ENCODE measurements at places on chromosomes 3 and 15.

DNA sequence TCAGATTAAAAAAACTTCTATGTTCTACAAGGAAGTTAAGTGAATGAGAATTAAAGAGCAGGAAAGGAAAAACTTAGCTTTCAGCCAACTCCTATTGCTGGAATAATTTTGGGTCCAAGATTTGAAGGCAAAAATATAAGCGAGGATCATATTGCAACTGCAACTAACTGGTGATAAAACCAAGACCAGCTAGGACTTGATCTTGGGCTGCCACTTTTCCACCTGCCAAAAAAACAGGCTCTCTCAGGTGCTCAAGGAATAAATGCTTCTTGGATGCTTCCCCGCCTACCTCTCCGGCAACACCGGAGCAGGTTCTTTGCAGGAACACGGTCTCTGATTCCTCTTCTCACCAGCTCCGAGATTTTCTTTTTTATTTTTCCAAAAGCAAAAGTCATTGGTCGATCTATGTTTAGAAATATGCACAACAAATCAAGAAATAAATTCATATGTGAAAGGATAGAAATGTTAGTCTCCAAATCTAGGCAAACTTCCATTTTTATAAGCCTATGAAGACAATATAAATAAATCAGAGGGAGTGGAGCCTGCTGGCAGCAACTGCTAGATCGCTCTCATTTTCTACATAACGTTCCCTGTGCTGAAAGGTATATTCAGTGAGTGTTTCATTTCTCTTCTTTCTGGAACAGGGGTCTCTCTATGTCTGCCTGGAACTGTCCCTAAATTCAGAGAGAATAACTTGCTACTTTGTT lies 241.9 kb downstream of the NTRK3 start:
- DNase-seq, result no peak

DNA sequence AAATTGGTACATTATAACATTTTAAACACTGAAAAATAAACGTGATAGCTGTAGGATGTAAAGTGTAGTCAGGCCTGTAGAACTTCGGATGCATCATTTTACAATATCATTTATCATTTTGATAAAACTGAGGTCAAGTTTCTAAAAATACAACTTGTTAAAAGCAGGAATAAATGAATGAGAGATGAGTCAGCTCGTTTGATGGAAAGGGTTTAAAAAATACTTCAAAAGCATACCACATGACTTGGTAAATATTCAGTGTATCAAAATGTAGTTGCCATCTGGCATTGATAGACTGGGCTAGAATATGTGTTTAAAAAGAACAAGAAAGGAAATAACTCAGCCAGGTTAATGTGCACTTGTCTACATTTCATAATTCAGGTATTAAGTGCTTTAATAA lies 357.0 kb downstream of the TIGIT start:
- DNase-seq, result peak; percentile 31

- DNase-seq, result peak; percentile 62
Measured at GRCh38 chr15:67878712-67879206, 38.9 kb upstream of the RNU6-1 start.

DNA sequence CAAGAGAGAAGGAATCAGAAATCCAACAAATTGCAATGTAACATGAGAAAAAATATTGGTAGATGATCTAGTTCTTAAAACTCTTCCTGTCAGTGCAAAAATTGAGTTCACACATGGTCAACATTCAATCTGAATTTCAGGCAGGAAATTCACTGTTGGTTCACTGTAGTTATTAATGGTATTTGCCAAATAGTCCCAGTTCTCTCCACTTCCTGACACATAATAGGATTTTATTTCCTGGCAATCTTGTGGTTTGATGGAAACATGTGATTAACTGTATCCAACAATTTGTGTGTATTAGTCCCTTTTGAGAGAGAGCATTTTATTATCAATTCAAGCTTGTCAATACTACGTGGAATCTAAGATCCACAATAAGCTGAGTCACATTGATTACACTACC lies 1103.1 kb downstream of the ROBO2 start:
- no peak for DNase-seq

DNA sequence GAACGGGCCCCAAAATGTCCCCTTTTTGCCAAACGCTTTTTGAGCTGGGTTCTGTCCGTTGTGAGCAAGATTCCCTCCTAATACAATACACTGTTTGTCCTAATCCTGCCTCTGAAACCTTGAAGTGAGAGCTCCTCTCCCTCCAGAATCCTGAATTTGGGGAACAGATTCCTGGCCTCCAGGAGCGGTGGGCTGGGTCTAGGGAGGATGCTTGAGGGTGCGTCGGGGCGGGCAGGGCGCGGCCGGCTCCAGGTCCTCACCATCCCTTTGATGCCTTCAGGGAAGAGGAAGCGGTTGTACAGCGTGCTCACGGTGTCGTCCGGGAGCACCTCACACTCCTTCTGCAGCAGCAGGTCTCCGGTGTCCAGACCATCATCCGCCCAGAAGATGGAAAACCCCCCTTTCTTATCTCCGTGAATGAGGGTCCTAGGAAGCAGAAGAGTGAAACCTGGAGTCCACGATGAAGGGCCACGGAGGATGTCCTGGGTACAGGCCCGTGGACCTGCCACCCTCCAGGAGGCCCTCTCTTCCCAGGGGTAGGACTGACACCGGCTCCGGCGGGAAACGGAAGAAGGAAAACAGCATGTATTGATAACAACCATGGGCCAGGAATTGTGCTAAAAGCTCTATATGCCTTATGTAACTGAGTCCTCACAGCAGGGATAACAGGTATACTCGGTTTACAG lies 23.2 kb downstream of the ALDH1L1 start:
- peak; percentile 26 for DNase-seq

DNA sequence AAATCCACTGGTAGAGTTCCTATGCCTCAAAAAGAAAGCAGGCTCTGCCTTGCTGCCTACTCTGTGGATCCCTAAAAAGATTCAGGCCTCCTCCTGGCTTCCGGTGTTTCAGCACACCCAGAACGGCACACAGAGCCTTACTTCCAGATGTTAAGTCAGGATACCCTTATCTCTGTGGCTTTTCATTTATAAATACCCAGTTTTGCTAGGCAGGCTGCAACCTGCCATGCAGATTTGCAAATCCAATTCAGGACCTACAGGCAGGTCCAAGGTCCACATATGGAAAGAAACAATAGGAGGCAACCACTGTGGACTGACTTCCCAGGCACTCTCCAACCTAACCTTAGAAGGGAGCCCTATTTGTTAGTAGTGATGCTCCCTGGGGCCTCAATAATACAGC lies 30.7 kb downstream of the EFL1 start:
- DNase-seq, result no peak

- DNase-seq, result no peak
Measured at GRCh38 chr3:16728770-16729745, 123.8 kb upstream of the DAZL start.

Data from osteoblast (primary cell).